IPS DF 19.7 (cell line): ENCODE measurements at places on chromosomes 1 and 21.

- no peak for DNase-seq
Observed at GRCh38 chr1:233668725-233669294, 54.9 kb downstream of the KCNK1 start.

DNA sequence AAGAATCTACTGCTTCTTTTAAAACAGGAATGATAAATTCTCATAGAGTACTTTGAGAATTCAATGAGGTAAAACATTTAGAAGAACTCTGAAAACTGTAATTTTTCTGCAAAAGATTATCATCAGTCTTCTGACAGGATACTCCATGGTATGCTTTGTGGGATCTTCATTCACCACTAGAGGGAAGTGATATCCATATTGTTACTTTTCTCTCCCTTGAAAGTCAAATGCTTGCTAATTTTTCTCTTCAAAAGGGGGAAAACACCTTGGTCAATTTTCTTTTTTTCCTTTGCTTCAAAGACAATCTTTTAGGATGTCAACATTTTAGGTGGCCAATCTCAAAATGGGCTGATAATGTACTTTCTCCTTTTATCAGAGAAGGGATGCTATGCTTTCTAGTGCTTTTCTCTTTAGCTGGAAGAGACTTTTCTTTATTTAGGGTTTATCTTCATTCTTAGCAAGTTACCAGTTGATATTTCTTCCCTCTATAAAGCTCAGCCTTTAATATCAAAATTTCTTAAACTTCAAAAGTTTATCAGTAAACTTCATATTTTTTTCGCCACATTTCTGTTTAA is 95.5 kb downstream of the NEGR1 start:
- DNase-seq = no peak

DNA sequence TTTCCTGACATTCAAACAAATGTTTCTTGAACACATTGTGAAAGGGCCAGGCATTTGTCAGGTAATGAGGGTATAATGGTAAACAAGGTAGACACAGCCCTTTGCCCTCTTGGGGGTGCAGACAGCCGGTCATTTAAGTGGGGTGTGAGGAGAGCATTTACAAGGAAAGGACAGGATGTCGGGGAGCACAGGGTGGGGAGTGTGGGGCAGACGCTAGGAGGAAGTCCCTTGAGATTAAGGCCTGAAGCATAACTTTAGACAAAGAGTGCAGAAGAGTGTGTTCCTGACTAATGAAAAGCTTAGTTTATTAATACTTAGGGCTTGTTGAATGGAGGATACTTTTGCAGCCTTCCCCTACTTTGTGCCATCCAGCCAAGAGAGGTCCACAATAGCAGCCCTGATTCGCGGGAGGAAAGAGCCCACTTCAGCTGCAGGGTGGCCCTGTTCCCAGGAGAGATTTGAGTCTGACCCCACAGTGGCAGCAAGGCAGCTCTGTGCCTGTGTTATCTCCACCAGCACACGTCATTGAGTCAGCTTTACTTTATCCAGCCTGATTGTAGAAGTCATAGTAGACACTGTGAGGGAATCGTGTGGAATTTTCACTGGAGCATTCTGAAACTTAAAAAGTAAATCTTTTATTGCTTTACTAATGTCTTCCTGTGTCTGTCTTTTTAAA is 35.1 kb downstream of the MPZL1 start:
- DNase-seq = no peak

- DNase-seq = no peak
Observed at GRCh38 chr1:49677706-49678105, 346.0 kb downstream of the AGBL4 start.

DNA sequence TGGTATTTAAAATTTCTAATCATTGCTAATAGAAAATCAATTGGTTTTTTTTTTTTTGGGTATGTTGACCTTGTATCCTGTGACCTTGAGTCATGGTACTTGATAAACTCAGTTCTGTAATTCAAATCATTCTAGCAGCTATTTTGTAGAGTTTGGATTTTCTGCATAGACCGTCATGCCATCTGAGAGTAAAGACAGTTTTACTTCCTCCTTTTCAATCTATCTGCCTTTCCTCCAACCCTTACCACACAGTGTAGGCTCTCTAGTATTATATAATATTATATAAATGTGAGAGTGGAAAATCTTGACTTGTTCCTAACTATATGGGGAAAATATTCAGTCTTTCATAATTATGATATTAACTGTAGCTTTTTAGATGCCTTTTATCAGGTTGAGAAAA is 7.0 kb downstream of the TDRD5 start:
- no peak for DNase-seq

GRCh38 chr21:38286739-38287471 is 30.1 kb downstream of the KCNJ15 start:
- no peak for DNase-seq

DNA sequence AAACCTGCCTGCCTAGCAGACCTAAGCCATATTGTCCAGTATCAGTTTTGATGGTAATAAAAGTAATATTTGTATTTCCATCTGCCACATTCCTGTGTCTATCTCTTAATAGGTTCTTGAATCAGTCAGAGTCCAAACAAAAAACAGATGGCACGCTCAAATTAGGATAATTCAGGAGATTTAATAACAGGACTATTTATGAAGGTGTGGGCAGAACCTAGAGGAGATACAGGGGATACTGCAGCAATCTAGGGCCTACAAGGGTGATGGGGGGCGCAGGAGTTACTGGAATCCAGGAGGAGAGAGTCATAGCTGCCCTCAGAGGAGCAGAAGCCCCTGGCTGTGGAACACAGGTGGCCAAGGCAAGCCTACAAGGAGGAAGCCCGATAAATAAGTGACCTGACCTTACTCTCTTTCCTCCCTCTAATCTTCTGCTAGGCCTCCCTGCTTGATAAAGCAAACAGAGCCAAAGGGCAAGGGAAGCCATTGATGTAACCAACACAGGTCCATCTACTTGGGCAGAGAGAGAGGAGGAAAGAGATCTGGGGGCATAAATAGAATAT is 11.9 kb upstream of the HYI start:
- no peak for DNase-seq

DNA sequence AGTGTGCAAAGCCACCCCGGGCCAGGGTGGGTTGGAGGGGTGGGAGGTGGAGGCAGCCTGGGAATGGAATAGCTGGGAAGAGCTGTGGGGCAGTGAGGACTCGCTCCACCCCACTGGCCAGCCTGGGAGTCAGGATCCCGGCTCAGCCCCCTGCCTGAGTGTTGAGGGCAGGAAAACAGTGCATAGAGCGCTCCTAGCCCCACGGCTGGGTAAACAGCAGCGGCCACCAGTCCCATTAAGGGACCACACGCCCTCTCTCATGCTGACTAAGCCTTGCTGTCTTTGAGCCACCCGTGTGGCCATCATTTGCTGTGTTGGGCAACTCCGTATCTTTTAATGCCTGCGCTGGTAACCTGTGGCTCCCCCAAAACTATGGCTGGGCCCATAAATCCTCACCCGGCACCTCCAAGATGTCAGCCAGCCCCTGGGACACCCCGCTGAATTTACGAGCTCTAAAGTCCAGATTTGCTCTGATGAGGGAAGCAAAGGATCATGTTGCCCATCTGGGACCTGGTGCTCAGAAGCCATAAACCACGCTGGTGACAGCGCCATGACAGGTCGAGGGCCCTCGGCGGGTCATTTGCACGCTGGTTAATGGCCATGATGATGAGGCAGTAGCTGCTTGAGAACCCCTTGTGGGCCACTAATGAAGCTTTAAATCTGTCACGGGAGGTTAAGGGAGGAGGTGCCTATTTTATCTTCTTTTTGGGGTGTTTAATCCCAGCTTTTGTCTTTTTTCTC is 34.9 kb downstream of the SYF2 start:
- DNase-seq = no peak

- DNase-seq = no peak
Observed at GRCh38 chr21:35211782-35212181, 162.7 kb upstream of the RUNX1 start.

GRCh38 chr1:39635205-39635870 is 4.1 kb downstream of the HEYL start:
- DNase-seq = no peak

DNA sequence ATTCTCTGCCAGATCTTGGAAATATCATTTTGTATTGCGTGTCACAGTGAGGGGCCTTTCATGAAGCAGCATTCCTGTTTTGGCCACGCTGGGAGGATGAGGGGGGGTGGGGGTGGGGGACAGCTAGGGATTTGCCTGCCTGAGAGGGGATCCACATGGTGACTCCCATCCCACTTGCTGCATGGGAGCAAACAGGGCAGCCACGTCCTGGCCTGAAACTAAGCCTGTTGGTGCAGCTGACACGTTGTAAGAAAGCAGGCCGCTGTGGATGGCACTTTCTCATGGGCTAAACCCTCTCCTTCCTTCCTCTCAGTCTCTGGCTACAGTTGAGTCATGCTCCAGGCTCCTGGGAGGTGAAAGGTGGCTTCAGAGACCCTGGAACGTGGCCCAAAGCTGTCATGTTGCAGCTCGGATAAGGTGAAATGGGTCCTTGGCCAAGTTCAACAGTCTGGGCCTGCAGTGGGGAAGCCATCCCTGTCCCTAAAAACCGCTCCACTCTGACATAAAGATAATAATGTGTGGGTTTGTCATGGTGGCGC is 346.7 kb upstream of the VAMP3 start:
- DNase-seq = no peak

GRCh38 chr1:178010674-178011464 is 41.0 kb upstream of the SEC16B start:
- no peak for DNase-seq

GRCh38 chr1:201024625-201024998 is 1.1 kb upstream of the KIF21B start:
- no peak for DNase-seq

DNA sequence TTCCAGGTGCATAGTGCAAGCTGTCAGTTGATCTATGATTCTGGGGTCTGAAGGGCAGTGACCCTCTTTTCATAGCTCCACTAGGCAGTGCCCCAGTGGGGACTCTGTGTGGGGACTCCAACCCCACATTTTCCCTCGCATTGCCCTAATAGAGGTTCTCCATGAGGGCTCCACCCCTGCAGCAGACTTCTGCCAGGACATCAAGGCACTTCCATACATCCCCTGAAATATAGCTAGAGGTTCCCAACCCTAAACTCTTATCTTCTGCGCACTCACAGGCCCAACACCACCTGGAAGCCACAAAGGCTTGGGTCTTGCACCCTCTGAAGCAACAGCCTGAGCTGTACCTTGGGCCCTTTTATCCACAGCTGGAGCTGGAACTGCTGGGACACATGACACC is 65.7 kb upstream of the PKN2 start:
- DNase-seq = no peak

- DNase-seq = no peak
Observed at GRCh38 chr1:29171089-29171488, 10.6 kb downstream of the SRSF4 start.

- peak; percentile 40 for DNase-seq
Observed at GRCh38 chr1:85049735-85050166, 1.5 kb upstream of the MCOLN3 start.
